ENCODE measurements at places on chromosomes 3 and 15.

DNA sequence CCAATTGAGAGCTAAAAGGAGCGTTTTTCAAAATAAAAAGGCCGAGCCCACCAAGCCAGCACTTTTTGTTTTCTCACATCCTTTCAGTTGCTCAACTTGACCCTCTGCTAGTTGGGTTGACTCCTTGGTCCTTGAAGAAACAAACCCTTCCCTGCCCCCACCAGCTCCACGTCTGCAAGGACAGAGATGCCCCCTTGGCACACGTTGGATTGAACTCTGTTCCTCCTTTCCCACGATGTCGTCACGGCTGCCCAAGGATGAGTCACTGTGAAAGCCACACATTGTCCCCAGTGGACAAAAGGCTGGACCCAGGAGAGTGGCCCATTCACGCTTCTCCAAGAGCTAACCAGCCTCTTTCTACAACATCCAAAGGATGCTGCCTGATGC lies 43.0 kb upstream of the SPATA12 start:
- DNase-seq = no peak

DNA sequence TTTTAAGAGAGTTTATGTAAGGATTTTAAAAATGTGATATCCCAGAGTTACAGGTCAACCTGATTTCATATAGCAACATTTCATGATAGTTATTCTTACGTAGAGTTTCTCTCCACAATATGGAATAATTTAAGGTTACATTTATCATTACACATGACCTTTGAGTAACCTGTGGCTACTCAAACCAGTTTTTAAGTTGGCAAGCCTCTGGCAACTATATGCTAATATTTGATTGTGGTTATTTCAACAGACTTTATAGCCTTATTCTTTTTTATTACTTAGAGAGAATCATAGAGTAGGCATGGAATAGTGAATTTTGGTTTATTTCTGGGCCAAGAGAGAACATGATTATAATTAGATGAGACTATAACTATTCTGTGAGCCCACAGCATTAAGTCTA lies 504.9 kb downstream of the NLGN1 start:
- no peak for DNase-seq

DNA sequence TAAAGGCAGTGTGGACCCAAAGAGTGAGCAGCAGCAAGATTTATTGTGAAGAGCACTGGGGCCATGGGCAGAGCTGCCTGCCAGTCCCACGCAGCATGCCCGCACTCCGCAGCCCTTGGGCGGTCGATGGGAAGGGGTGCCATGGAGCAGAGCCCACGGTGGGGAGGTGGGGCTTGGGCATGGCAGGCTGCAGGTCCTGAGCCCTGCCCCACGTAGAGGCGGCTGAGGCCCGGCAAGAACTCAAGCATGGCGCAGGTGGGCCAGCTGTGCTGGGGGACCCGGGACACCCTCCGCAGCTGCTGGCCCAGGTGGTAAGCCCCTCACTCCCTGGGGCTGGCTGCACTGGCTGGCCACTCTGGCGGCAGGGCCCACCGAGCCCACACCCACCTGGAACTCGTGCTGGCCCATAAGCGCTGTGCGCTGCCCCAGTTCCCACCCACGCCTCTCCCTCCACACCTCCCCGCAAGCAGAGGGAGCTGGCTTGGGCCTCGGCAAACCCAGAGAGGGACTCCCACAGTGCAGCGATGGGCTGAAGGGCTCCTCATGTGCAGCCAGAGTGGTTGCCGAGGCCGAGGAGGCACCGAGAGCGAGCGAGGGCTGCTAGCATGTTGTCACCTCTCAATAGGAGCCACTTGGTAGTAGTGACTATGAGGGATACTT lies 1218.8 kb upstream of the EPHA6 start:
- DNase-seq = no peak

DNA sequence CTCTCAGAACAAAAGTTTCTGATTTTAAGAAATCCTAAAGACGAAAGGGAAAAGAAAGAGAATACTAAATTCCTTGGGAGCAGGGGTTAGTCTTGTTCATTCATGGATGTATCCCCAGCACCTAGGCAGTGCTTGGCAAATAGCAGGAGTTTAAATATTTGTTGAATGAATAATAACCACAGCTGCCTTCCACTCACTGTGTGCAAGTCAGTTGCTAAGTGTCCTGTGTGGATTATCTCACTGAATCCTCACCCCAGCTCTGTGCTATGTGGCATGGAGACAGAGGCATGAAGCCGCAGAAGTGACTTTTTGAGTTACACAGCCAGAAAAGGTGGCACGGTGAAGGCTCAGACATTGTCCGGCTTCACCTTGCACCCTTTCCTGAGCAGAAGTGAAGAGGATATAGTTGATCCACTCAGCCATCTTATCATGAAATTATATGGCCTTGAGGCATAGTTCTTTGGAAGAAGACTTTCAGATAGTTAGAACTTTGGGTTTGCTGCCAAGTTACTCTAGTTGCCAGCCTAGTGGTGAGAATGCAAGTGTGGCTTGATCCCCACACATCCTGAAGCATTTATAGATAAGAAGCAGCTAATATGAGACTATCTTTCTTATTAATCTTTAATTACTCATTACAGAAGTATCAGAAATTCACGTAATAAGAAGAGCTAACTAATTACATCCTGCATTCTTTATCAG lies 355.5 kb downstream of the LRTM1 start:
- DNase-seq = no peak

DNA sequence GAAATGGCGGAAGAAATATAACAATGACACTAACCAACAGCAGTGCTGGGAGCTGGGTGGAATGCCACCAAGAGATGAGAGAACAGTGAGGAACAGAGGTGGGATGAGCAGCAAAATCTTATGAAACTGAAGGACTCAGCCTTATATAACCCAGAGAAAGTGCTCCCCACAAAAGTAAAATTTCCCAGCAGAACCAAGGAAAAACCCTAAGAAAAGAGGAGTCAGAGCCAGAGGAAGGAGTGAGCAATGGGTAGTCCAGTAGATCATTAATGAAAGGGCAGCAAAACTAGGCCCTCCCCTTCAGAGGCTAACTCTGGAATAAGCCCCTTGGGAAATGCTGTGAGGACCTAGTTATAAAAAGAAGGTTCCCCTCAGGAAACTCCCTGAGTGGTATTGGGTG lies 24.7 kb upstream of the UBE2E1 start:
- DNase-seq = no peak

- no peak for DNase-seq
These were observed 42.7 kb downstream of the TRIM71 start for GRCh38 chr3:32860499-32860898.

GRCh38 chr3:154819491-154819890 lies 260.6 kb upstream of the MME start:
- DNase-seq = no peak

- DNase-seq = no peak
These were observed 17.3 kb upstream of the TRPC1 start for GRCh38 chr3:142706321-142707127.

GRCh38 chr3:55512571-55513343 lies 25.7 kb upstream of the WNT5A start:
- no peak for DNase-seq

DNA sequence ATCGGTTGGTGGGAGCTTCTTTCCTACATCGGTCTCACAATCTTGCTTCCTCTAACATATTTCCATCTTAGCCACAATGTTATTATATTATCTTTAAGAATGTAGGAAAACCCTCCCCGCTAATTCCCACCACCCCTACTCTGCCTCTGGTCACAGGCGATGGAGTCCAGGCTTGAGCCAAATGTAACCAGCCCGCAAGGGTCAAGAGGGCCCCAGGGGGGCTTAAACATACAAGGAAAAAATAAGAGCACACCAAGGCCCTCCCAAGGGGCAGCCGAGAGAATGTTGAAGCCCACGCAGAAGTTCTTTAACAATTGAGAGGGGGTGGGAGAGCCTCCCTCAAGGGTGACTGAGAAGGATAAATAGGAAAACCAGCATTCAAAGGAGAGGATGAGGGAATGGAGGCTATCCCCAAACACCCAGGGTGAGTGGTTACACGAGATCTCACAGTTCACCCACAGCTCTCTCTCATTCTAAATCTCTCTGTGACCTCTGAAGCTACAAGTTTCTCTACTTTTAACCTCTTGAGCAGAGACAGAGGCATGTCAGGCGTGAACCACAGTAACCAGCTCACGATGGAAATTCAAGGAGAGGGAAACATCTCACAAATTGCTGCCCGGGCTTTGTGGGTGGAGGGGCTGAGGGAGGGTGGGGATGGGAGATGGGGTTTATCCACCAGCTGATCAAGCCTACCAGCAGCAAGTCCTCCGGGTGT lies 31.4 kb upstream of the UACA start:
- DNase-seq = no peak
